ENCODE measurements at places on chromosomes 3 and 15.

DNA sequence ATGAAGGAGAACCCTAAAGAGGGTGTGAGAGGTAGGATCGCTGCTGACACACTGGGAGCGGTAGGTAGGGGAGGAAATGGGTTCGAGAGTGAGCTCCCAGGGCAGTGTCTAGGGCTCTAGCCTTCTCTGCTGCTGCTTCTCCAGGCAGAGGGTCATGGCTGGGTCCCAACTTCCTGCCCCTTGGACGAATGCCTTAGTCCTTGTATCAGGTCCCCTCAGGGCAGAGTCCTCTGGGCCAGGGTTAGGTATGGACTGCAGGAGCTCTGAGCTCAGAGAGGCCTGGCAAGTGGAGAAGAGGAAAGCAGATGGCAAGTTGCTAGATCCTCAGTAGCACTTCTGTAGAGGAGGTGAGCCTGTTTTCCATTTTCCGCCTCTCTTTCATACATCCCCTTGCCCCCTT is 2.9 kb downstream of the CORO2B start:
- no peak for DNase-seq

- DNase-seq: no peak
Measured at GRCh38 chr3:124685481-124685880, 44.8 kb upstream of the UMPS start.

- DNase-seq: no peak
Measured at GRCh38 chr3:21013566-21013965, 737.4 kb downstream of the ZNF385D start.

DNA sequence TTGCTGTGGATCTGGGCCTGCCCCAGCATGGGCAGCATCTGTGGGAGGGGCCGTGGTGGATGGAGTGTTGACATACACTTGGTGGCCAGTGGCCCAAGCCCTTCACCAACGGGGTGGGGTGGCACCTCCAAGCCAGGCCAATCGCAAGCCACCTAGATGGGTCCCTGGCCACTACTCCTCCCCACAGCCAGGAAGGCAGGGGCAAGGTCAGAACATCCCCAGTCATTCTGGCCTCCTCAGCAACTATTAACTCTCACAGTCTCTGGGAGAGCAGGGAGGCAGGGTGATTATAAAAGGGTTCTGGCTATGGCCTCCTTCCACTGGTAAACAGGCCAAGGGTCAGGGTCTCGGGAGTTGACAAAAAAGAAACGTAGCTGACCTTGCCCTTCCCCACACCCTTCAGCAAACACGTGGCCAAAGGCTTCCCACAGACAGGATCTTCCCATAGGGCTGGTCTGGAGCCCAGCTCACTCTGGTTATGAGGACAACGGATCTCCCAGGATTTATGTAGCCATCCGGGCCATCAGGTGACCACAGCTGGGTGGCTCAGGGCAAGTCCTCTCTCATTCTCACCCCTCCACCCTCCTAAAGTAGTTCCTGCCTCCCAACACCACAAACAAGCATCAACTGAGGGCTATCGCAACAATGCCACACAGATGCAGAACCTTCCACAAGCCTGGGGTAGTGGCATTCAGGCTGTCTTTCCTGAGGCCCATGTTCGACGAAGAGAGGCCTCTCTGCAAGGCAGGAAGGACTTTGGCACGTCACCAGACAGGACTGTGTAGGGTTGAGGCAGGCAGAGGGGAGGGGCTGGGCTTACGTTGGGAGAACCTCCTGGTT is 18.9 kb downstream of the TLE3 start:
- no peak for DNase-seq

GRCh38 chr3:277873-278272 is 81.3 kb downstream of the CHL1 start:
- DNase-seq: no peak

GRCh38 chr3:114362815-114363214 is 69.0 kb downstream of the TIGIT start:
- DNase-seq: no peak

DNA sequence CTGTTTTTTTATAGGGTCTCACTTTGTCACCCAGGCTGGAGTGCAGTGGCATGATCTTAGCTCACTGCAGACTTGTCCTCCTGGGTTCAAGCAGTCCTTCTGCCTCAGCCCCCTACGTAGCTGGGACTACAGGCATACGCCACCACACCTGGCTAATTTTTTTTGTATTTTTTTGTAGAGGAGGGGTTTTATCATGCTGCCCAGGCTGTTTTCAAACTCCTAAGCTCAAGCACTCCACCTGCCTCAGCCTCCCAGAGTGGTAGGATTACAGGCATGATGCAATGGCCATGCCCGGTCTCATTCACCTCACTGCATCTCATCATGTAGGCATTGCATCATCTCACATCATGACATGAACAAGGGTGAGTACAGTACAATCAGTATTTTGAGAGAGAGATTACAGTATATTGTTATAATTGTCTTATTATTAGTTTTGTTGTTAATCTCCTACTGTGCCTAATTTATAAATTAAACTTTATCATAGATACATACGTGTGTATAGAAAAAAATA is 74.3 kb upstream of the EOMES start:
- no peak for DNase-seq

Measured in stimulated activated CD4-positive, alpha-beta T cell treated with anti-CD3 and anti-CD28 coated beads, TNF-alpha, amount 100 ng/mL, for 24 hours (primary cell).